HTR-8/SVneo (cell line): ENCODE measurements at places on chromosomes 1 and 21.

DNA sequence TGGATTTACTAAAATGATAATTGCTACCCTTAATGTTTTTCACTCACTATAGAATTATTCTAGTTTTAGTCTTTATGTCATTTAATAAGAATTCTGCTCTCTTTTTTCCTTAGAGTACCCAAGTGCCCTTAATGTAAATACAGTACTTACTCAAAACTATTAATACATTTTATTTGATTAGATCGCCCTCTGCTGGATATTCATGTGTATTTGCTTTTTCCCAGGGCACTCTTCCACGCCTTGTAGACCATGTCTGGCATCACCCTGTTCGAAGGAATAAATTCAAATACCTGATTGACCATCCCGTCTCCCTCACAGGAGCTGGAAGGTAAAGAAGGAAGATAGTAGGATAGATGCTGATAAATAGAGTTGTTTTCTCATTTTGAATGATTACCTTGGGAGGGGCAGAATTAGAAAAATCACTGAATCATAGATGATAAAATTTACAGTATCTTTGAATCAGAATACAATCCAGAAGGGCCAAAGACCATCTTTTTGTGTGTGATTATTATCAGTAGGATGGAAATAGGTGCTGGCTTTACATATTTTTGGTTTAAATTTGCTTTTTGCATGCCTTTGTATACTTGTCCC is 4.1 kb downstream of the AXDND1 start:
- DNase-seq: peak; percentile 64

DNA sequence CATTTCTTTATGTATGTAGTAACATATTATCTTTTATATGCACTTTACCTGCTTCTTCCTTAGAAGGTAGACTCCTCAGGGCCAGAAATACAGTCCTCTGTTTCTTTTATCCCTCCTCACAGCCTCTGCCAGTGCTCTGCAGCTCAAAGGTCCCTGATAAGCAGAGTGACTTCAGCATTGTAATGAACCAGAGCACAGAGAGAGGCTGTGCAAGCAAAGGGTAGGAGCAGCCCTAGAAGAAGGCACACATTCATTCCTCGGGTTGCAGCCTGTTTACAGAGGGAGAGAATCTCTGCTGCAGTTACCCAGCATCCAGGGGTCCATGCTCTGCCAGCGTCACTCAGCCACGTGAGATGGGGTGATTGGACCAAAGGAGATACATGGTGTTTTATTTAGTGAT is 101.1 kb downstream of the RHOU start:
- no peak for DNase-seq

- no peak for DNase-seq
These were observed 20.0 kb downstream of the YIPF1 start for GRCh38 chr1:53869454-53870117.

GRCh38 chr21:35571910-35572309 is 488.4 kb downstream of the SETD4 start:
- DNase-seq: no peak

- DNase-seq: no peak
These were observed 170.2 kb upstream of the NFIA start for GRCh38 chr1:60911966-60912697.

- no peak for DNase-seq
These were observed 88.1 kb downstream of the CCDC30 start for GRCh38 chr1:42551180-42551579.

- DNase-seq: no peak
These were observed 85.4 kb downstream of the PIGK start for GRCh38 chr1:77133731-77134358.

DNA sequence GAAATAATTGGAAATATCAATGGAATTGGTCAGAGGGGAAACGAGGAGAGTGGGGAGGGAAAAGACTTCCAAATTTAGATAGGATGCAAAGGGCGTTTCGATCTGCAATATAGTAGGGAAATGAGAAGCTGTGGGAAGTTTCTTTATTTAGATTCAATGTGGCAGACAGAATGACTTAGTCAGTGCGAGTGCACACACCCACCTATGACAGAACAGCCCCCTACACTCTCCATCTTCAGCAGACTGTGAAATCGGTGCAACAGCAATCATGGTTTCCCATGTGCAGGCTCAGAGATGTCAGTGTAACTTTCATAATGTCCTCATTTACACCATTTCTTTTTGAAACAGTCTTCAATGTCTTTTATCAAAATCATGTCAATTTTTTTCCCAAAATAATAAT is 46.0 kb downstream of the DIP2A start:
- no peak for DNase-seq

GRCh38 chr1:24289937-24290595 is 29.1 kb upstream of the GRHL3 start:
- DNase-seq: no peak

DNA sequence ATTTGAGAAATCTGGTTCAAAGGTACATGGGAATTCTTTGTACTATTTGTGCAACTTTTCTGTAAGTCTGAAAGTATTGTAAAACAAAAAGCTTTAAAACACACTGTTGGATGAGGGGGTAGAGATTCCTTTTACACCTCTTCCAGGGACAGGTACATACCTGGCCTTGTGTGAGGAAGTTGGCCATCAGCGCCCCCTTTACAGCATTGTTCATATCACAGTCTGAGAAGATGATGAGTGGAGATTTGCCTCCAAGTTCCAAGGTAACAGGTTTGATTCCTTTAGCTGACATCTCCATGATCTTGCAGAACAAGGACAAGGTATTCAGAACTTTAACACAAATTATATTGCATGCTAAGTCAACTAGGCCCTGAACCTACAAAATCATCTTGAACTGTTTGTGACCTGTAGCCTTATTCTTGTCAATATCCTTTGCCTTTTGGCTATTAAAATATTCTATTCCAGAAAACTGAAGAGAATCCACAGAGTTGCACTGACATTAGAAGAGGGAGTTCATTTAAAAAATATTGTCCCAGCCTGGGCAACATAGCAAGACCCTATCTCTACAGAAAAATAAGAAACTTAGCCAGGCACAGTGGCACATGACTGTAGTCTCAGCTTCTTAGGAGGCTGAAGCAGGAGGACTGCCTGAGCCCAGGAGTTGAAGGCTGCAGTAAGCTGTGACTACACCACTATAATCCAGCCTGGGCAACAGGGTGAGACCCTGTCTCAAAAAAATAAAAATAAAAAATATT is 18.9 kb downstream of the ALDH9A1 start:
- no peak for DNase-seq

- no peak for DNase-seq
These were observed 856 bp downstream of the AVPR1B start for GRCh38 chr1:206116191-206116872.

DNA sequence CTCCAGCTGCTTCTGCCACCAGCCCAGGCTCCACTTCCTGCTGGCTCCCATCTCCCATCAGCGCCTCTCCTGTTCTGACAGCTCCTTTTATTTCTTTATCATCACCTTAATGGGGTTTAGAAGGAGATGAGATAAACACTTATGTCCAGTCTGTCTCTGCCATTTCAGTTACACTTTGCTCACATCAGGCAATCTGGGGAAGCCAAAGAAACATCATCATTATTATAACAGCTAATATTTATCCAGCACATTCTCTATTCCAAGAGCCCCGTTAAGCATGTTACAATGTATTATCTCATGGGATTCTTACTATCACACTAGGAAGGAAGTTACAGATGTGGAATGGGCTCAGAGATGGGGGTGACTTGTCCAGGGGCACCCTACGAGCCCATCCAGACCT is 31.2 kb downstream of the DMRTB1 start:
- no peak for DNase-seq

DNA sequence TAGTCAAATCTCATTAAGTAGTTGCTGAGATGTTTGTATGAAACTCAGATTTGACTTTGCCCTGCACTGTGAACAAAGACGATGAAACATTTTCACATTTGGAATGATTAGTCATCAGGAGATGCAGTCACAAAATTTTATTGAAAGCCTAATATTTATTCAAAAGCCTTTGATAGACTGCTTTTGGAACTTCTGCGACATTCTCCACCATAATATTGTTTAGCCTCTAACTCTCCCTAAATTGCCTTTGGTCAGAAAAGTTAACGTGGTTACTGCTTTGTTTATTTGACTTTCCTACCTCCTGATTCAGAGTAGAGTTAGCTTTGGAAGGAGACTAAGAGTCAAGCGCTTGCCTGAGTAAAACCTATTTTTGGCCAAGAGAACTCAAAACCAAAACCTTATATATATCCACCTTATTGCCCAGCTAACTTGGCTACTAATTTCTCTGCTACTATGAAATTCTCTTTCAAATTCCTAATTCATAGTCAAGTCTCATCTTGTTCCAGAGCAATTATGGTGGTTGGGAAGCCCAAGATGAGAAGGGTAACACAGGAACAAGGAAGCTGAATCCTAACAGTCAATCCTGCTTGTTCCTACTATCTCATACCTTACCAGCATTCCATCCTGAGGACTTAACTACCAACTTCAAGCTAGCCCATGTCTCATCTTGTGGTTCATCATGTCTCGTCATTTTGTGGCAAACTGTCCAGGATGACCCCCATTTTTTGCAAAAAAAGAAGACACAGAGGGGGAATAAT is 429.6 kb downstream of the USP25 start:
- no peak for DNase-seq
